ENCODE measurements at places on chromosomes 5 and 9. TPM values are rescaled to one million over a fixed set of nuclear protein-coding genes. Genes with fewer than 3 reads are reported as not detected.

DNA sequence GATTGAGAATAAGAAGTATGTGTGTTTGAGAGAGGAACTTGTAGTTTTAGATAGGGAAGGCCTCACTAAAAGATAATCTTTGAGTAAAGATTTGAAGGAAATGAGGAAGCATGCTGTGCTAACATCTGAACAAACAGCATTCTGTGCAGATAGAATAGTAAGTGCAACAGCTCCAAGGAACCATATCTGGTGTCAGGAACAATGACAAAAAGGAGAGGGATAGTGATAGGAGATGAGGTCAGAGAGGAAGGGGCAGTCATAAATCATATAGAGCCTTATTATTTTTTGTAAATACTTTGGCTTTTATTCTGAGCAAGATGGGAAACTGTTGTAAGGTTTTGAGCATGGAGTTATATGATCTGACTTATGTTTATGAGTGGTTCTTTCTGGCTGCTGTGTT is 3.8 kb downstream of the MRPL22 start:
- peaks cover 33% of the 10 kb centered on the region for H3K4me1 ChIP-seq
- no peak for DNase-seq
- H3K4me3 ChIP-seq: no peak overlapping the region
- H3K27me3 ChIP-seq: no peaks in the 10 kb centered on the region
- no peak overlapping the region for H3K27ac ChIP-seq

Gene ZNF658
- 0.98 TPM for total RNA-seq

DNA sequence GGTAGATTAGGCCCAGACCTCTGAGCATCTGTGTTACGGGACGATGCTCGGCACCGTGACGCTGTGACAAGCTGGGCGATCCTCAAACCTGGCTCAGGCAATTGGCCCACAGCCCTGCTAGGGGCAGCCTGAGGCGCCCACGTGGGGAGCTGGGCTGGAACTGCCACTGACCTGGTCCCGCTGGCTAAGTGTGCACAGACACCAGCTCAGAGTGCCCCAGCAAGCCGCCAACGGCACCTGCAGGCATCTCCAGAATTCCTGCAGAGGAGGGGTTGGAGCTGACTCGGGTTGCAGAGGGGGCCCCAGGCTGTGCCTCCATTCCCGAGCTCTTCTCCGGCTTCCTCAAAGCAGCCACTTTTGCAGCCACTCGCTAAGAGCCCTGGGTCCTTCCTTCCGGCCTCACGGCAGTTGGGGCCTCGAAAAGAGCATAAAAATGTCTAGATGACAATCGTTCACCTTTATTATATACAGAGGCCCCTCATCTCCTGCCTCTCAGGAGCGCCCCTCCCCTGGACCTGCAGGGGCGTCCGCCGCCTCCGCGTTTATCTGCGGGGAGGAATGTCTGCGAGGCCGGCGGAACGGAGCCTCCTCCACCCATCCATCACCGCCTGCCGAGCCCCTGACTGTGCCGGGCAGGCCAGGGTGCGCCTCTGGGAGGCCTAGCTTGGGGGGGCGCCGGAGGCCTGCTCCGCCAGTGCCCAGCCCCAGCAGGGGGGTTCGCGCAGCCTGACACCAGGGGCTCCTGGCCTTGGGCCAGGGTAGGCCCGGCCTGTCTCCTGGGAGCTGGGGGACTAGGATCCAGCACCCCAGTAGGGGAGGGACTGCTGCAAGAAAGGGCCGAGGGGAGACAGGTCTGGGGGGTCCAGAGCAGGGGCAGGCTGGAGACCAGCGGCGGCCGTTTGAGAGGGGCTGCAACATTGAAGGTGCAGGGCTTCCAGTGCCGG is 144.9 kb downstream of the BARX1 start:
- no peaks in the 10 kb centered on the region for H3K27me3 ChIP-seq
- H3K4me3 ChIP-seq: no peak overlapping the region
- H3K36me3 ChIP-seq: no peaks in the 10 kb centered on the region
- peak; percentile 52 for DNase-seq
- no peak overlapping the region for H3K27ac ChIP-seq

DNA sequence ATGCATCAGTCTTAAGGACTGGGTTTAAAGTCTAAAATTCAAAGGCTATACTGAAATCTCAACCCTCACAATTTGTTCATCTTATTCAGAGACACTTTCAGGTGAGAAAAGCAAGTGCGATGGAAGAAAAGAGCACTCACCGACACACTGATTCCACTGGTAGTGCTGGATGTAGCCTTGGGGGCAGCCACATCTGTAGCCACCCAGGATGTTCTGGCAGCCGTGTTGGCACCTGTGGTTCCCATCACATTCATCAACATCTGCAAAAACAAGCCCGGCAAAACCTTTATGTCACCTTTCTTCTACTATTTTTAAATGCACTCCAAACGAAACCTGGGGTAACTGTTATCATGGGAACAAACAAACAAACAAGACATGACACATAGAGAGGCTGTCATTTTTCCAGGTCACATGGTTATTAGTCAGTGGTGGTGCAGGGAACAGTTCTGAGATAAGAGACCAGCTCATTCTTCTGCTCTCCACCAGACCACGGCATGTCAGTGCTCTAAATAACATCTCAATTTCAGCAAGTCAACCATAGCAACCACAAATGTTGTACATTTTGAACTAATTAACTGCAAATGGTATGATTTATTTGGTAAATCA is 188.4 kb downstream of the SLC12A2 start:
- H3K4me3 ChIP-seq: no peak overlapping the region
- no peaks in the 10 kb centered on the region for H3K4me1 ChIP-seq
- H3K27me3 ChIP-seq: no peaks in the 10 kb centered on the region
- H3K36me3 ChIP-seq: no peaks in the 10 kb centered on the region

Gene PAEP
- 0.51 TPM for total RNA-seq

GRCh38 chr5:68139611-68140441 is 75.7 kb upstream of the PIK3R1 start:
- no peaks in the 10 kb centered on the region for H3K4me1 ChIP-seq
- no peak overlapping the region for H3K4me3 ChIP-seq
- DNase-seq: no peak

DNA sequence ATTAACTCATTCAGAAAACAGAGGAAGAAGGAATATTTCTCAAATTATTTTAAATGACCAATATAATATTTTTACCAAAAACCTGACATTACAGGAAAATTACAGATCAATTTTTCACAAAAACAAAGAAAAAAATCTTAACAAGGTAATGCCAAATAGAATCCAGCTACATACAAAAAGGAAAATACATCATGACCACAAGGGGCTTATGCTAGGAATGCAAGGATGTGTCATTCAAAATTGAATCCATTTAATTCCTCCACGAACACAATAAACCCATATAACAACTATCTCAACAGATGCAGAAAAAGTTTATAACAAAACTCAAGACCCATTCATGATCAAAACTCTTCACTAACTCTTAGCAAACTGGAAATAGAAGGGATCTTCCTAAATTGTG is 239.8 kb downstream of the EPB41L4A start:
- no peaks in the 10 kb centered on the region for H3K36me3 ChIP-seq
- DNase-seq: no peak
- H3K4me1 ChIP-seq: no peaks in the 10 kb centered on the region
- no peak overlapping the region for H3K27ac ChIP-seq
- H3K27me3 ChIP-seq: no peaks in the 10 kb centered on the region

Gene TAF11L5
- not detected for total RNA-seq

Gene FOXD4L4
- total RNA-seq: not detected

- H3K27ac ChIP-seq: no peak overlapping the region
- H3K36me3 ChIP-seq: no peaks in the 10 kb centered on the region
- H3K4me1 ChIP-seq: no peaks in the 10 kb centered on the region
- no peak overlapping the region for H3K4me3 ChIP-seq
- no peak for DNase-seq
Measured at GRCh38 chr5:72624641-72625236, 117.5 kb upstream of the ZNF366 start.

GRCh38 chr5:124572971-124573370 is 173.5 kb downstream of the ZNF608 start:
- DNase-seq: no peak
- H3K4me3 ChIP-seq: no peak overlapping the region
- H3K4me1 ChIP-seq: no peaks in the 10 kb centered on the region
- H3K36me3 ChIP-seq: no peaks in the 10 kb centered on the region

GRCh38 chr9:104606152-104606551 is 725 bp upstream of the OR13C2 start:
- H3K27ac ChIP-seq: no peak overlapping the region
- DNase-seq: no peak
- H3K4me3 ChIP-seq: no peak overlapping the region
- H3K4me1 ChIP-seq: no peaks in the 10 kb centered on the region

DNA sequence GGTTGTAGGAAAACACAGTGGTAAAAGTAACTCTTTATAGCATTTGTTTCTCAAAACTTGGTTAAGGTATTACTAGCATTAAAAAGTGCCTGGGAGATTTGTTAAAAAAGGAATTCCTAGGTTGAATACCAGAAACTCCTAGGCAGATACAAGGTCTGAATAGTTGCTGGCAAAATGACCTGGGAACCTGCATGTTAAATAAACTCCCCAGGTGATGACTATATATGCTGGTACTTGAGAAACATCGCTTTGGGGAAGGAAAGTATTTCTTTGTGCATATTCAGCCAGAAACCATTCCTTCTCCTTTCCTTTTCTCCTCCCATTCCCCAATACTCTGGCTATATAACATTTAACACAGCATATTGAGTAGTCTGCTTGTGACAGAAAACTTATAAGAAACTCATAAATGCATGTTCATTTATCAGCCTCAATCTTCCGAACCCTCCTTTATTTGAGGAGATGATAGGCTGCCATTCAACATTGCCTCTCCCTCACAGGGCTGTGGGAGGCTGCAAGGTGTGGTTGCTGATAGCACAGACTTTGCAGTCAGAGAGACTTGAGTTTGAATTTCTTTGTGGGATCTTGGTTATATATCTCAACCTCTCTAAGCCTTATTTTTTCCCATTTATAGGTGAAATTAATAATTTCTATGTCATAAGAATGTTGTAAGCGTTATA is 28.7 kb downstream of the PCSK1 start:
- H3K4me1 ChIP-seq: no peaks in the 10 kb centered on the region
- H3K27ac ChIP-seq: no peak overlapping the region
- no peaks in the 10 kb centered on the region for H3K36me3 ChIP-seq
- DNase-seq: peak; percentile 30

- no peak for DNase-seq
- peaks cover 54% of the 10 kb centered on the region for H3K36me3 ChIP-seq
- H3K27me3 ChIP-seq: no peaks in the 10 kb centered on the region
- H3K4me3 ChIP-seq: no peak overlapping the region
- no peak overlapping the region for H3K27ac ChIP-seq
- peaks cover 3% of the 10 kb centered on the region for H3K4me1 ChIP-seq
Measured at GRCh38 chr5:149759986-149760853, 30.1 kb downstream of the PPARGC1B start.

GRCh38 chr5:23730023-23730422 is 222.6 kb downstream of the PRDM9 start:
- H3K36me3 ChIP-seq: no peaks in the 10 kb centered on the region
- no peaks in the 10 kb centered on the region for H3K27me3 ChIP-seq
- no peaks in the 10 kb centered on the region for H3K4me1 ChIP-seq
- no peak overlapping the region for H3K4me3 ChIP-seq
- H3K27ac ChIP-seq: no peak overlapping the region

Gene SOHLH1
- 0.29 TPM for total RNA-seq

Gene SNCAIP
- not detected for total RNA-seq

Gene MLANA
- not detected for total RNA-seq

DNA sequence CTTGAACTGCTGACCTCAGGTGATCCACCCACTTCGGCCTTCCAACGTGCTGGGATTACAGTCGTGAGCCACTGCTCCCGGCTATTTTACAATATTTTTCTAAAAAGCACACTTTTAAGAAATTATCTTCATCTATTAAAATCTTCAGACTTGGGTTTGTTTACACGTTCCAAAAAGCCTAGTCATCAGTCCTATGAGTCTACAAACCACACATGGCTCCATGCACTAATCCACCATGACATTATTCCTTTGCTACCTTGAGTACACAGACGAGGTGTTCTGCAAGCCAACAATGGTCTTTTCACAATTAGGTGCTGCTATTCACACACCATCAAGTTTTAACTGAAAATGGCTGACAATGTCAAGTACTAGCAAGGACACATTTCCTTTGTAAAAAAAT is 41.0 kb downstream of the TRPM6 start:
- no peak overlapping the region for H3K27ac ChIP-seq
- DNase-seq: no peak
- no peaks in the 10 kb centered on the region for H3K4me1 ChIP-seq
- H3K36me3 ChIP-seq: no peaks in the 10 kb centered on the region
- H3K4me3 ChIP-seq: no peak overlapping the region
- no peaks in the 10 kb centered on the region for H3K27me3 ChIP-seq

- H3K36me3 ChIP-seq: peaks cover 12% of the 10 kb centered on the region
- H3K4me3 ChIP-seq: no peak overlapping the region
- peaks cover 37% of the 10 kb centered on the region for H3K4me1 ChIP-seq
- no peaks in the 10 kb centered on the region for H3K27me3 ChIP-seq
Measured at GRCh38 chr5:179792612-179793467, 946 bp upstream of the LTC4S start.

DNA sequence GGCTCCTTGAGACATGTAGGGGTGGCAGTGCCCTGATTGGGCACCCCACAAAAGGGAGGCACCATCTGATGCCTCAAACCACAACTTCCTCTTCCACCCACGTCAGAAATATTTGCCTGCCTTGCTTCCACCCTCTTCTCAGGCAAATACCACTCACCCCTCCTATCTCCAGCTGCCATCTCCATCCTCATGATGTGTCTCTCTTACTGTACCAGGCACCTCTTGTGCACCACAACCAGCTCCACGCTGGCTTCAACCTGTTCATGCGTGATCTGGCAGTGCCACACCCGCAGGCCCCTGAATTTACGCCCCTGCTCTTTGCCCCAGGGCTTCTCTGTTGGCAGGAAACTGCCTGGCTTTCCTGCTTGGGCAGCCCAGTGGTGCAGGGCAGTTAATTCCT is 87.8 kb upstream of the HSPA9 start:
- no peaks in the 10 kb centered on the region for H3K36me3 ChIP-seq
- peaks cover 4% of the 10 kb centered on the region for H3K4me1 ChIP-seq
- DNase-seq: no peak
- H3K27ac ChIP-seq: no peak overlapping the region

DNA sequence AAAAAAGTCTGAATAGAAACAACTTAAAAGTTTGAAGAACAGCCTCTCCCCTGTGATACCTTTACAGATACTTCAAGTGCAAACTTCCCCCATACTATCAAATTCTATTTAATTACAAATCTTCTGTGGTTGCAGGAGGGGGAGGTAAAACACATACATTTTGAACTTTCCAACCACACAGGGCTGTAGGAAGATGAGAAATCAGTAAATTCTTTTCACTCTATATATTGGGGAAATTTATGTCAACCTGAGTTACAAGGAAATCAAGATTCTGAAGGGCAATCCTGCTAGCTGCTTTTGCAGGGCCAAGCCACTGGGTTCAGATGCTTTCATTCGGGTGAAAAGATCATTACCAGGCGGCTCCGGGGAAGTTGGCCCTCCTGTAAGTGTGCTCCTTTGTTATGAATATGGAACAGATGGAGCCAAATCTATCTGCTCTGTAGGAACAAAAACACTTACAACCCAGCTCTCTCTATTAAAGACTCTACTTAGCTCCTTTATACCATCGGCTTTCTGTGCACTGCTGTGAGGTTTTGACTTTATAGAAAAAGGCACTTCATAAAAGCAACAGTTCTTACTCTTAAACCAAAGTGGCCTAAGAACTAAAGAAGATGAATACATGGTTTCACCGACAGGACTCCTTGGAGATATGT is 269.1 kb downstream of the EFNA5 start:
- H3K4me3 ChIP-seq: no peak overlapping the region
- H3K4me1 ChIP-seq: no peaks in the 10 kb centered on the region
- H3K36me3 ChIP-seq: no peaks in the 10 kb centered on the region
- H3K27ac ChIP-seq: no peak overlapping the region
- DNase-seq: no peak

Gene PPP3R2
- not detected for total RNA-seq

- no peaks in the 10 kb centered on the region for H3K4me1 ChIP-seq
- DNase-seq: no peak
- H3K36me3 ChIP-seq: no peaks in the 10 kb centered on the region
- no peak overlapping the region for H3K4me3 ChIP-seq
- H3K27me3 ChIP-seq: no peaks in the 10 kb centered on the region
Measured at GRCh38 chr9:110871736-110872135, 166.5 kb downstream of the LPAR1 start.

Gene PLPPR1
- total RNA-seq: not detected
